ENCODE measurements at places on chromosomes 7 and 10.

DNA sequence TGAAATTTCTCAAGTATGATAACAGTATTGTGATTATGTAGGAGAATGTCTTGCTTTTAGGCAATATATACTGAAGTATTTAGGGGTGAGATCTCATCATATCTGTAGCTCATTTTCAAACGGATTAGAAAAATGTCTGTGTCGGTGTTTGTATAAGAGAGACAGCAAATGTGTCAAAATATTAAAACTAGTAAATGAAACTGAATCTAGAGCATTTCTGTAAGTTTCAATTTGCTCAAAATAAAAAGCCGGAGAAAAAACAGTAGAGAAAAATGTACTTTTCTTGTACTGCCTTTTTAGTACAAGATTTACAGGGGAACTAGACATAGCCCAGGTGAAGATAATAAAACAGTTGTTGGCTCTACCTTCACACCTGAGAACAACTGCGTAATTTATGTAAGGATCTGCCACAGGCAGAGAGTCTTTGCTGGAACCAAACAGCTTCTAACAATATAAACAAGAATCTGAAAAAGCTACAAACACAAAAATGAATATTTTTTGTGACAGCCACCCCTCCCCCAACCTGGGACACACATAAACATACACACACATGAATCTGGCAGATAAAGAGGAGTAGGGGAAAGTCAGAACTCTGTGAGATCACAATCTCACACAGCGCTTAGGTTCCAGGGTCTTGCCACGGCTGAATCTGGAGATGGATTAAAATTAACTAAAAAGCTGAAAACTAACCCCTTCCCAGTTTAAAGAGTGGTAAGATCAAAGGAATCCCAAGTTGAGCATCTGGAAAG is 153.3 kb downstream of the AVL9 start:
- no peak for DNase-seq

- peak; percentile 39 for DNase-seq
These were observed 151.8 kb upstream of the YAE1 start for GRCh38 chr7:39414224-39415035.

- no peak for DNase-seq
These were observed 1383.2 kb upstream of the CELF2 start for GRCh38 chr10:9634466-9634865.

- no peak for DNase-seq
These were observed 181.4 kb downstream of the AKR1D1 start for GRCh38 chr7:138257459-138258196.

- no peak for DNase-seq
These were observed 24.5 kb downstream of the TAS2R16 start for GRCh38 chr7:122970740-122971725.
